Fibroblast of villous mesenchyme (primary cell): ENCODE measurements at places on chromosomes 6 and 20.

- DNase-seq, result no peak
Observed at GRCh38 chr6:43310624-43311023, 2.0 kb upstream of the CRIP3 start.

- DNase-seq, result no peak
Observed at GRCh38 chr20:6673071-6673470, 94.4 kb upstream of the BMP2 start.

DNA sequence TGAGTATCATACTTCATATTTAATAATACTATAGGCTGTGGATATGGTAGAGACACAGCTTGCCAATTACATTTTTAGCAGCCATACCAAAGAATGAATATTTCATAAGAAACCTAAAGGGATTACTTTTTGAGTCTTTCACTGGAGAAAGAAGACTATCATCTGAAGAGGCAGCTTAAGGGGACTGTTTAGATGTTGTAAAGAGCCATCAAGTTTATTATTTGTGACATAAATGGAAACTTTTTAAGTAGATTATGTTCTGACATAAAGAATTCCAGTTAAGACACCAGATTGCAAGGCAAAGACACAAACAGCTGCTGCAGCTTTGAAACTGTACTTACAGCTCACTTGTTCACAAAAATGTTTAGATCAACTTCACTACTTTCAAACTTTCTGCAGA is 429.4 kb downstream of the TFAP2A start:
- DNase-seq, result no peak

DNA sequence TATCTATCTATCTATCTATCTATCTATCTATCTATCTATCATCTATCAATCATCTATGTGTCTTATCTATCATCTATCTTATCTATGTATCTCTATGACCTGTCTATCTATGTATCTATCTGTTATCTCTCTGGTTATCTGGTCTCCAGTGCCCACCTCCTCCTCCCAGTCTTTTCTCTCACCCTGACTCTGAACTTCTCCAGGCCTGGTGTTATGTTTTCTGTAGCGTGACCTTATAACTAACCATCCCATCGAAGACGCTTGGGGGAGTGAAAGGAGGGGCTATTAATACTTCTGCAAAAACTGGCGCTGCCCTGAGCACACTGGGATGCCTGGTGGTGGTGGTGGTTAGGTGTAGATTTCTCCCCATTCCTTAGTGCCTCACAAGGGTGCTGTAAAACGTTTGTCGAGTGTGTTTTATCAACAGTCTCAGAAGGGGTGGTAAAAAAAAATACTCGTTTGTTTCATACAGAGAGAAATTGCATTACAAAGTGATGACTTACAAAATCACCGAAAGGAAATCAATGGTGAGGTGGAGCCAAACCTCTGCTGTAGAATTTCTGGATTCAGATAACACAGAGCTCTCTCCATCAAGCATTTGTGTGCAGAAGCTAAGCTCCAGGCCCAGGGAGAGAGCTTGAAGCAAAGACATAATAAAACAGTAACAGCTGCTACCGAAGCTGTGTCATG is 156.2 kb downstream of the BCAS1 start:
- DNase-seq, result peak; percentile 55

DNA sequence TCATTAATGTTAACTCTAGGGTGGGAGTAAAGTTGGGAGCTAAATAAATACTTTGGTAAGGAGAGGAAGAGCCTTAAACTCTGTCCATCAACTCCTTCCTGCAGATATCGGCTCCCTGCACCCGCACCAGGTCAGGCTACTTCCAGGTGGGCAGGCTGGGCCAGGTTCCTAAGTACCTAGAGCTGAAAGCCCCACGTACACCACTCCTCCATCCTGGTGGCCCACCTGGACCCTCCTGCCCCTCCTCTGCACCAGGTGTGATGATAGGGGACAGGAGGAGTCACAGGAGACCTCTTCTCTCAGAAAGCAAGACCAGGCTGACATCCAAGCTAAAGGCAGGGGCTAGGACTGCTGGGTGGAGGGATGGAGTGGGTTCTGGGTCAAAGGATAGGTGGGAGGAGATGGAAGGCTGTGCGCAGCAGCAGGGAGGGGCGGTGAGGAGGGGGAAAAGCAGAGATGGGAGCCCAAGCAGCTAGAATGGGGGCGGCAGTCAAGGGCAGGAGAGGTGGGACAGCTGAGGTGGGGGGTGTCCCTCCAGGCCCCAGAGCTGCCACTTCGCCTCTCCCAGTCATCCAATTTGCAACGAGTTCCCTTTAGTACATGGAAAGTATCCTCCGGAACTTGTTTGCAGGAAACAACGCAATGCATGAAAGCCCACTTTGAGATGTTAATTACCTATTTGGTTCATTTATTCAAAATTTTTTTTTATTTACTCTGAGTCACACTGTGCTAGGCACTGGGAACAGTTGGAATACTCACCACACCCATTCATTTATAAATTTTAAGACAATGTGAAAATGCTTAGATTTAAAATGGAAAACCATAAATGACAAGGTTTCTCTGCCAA is 15.2 kb upstream of the TOX2 start:
- no peak for DNase-seq

DNA sequence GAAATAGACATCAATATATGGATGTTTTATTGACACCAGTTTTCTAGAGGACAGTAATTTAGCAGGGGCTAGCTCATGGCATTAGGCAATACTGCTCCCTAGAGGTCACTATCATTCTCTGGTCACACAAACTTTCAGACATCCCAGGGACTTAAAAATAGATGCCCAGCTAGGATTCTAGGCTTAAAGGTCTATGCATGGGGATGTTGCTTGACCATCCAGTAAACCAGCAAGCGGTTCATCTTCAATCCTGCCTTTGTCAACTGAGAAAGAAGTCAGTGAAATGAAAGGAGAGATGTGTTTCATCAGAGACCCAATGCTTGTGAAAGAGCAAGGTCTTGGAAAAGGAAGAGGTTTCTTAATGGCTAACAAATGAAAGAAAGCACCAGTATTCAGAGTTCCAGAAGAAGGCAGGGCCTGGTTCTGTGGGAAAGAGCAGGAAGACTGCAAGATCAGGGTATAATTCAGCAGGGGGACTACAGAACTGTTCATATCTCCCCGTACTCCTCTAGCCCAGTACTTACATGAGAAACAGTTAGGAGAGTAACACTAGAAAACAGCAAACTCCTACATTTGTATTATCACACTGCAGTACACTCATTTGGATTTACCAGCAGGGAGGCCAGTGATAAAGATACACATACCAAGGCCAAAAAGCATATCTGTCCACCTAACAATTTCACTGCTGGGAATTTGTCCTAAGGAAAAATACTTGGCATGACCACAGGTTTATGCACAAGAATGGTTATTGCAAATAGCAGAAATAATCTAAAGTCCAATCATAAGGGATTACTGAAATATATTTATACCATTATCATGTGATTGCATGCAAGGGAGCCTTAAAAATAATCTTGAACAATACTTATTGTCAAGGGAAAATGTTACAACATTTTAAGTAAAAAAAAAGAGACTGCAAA is 151.4 kb upstream of the LAMA2 start:
- peak; percentile 63 for DNase-seq

DNA sequence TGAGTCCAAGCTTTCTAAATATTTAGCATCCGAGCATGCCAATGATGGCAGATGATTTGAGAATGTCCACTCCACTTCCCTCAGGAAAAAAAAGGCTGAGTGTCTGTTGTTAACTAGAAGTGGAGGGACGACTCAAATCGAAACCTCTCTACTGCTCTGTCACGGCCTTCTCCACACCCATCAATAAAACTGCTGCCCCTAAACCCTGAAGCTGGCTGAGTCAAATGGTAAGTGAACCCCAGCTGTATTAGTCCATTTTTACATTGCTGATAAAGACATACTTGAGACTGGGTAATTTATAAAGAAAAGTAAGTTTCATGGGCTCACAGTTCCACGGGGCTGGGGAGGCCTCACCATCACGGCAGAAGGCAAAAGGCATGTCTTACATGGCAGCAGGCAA is 707.0 kb downstream of the QKI start:
- DNase-seq, result no peak

GRCh38 chr20:49595811-49596561 is 28.0 kb upstream of the PTGIS start:
- no peak for DNase-seq

DNA sequence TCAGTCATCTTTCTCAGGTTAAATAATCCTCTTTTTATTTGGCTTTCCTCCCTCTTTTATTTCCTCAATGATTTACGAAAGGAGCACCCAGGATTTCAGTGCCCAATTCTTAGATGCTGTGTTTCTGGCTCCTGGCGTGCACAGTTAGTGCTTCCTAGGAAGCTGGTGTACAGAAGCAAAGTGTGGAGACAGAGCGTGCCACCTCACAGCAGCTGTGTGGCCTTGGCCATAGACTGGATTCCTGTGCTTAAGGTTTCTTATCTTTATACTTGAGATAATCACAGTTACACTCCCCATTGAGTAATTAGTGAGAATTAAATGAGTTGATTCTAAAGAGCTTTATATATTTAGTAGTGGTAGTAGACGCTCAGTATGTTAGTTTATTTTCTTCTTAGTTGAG is 39.7 kb upstream of the GJA1 start:
- no peak for DNase-seq

- no peak for DNase-seq
Observed at GRCh38 chr6:128156321-128157111, 255.7 kb upstream of the THEMIS start.

GRCh38 chr6:113487489-113488058 is 369.6 kb upstream of the MARCKS start:
- DNase-seq, result no peak
